ENCODE measurements at places on chromosomes 12 and 14.

- DNase-seq = no peak
Observed at GRCh38 chr12:13289653-13290289, 93.2 kb downstream of the EMP1 start.

GRCh38 chr14:98867146-98867545 lies 404.9 kb downstream of the BCL11B start:
- no peak for DNase-seq

GRCh38 chr12:112096667-112097066 lies 11.9 kb downstream of the NAA25 start:
- DNase-seq = no peak

DNA sequence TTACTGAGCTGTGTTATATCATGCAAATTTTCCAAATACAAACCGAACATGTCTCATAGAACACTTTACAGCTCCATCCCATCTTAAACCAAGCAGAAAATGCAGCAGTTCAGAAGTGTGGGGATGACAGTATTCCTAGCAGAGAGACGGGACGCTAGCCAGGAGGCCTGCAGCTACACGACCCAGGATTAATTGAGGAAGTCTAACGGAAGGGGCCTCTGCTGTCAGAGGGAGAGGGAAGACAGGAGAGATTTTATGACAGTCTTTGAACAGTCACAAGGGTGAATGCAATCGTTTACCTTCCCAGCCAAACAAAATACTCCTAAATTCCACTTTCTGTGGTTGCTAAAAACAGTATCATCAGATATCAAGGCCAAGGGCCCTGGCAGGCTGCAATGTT lies 261.9 kb downstream of the TMEM132D start:
- no peak for DNase-seq

DNA sequence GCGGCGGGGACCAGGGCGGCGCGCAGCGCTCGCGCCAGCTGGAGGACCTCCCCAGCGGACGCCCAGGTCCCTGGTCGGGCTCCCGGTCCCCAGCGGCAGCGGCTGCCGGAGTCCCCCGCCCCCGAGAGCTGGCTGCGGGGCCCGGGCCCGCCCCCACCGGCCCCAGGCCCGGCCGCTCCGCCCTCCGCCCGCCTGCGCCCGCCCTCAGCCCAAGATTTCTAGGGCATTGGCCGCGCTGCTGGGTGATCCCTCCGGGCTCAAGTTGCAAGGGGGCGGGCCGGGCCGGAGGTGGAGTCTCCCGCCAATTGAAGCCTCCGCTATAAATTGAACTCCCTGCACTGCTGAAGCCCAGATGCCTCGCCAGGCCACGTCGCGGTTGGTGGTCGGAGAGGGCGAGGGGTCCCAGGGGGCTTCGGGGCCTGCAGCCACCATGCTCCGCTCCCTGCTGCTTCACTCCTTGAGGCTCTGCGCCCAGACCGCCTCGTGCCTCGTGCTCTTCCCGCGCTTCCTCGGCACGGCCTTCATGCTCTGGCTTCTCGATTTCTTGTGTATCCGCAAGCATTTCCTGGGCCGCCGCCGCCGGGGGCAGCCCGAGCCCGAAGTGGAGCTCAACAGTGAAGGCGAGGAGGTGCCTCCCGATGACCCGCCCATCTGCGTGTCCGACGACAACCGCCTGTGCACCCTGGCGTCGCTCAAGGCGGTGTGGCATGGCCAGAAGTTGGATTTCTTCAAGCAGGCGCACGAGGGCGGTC lies at the start of gene DIO3:
Gene DIO3, plus strand, starts transcription at position 351 of the 752 bp plus-strand sequence.
- DNase-seq = no peak

DNA sequence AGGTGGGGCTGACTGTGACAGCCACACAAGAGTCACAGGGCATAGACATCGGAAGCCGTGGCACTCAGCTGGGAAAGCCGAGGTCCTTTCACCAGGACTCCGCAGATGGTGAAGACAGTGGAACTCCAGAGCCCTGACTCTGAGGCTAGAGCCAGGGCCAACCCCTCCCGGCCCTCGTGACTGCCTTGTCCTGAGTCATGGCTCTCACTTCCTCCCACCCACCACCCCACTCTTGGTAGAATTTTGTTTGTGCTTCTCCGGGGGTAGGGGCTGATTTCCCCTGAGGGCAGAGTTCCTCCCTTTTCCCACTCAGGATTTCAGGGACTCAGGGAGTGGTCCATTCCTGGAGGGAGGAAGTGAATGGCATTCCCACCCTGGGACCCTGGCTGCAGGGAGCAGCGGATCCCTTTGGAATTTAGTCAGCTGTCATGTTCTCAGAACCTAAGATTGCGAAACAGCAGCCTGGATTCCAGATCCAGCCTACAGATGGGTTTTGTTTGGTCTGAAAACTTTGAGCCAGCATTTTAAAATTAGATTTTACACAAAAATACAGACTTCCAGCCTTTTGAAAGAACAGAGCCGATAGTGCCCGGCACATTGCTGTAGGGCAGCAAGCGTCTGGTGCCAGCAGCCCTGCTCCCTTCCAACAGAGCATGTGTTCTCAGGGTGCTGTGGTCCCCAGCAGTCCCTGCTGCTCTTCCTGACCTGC lies 50.7 kb downstream of the TPCN1 start:
- DNase-seq = no peak

DNA sequence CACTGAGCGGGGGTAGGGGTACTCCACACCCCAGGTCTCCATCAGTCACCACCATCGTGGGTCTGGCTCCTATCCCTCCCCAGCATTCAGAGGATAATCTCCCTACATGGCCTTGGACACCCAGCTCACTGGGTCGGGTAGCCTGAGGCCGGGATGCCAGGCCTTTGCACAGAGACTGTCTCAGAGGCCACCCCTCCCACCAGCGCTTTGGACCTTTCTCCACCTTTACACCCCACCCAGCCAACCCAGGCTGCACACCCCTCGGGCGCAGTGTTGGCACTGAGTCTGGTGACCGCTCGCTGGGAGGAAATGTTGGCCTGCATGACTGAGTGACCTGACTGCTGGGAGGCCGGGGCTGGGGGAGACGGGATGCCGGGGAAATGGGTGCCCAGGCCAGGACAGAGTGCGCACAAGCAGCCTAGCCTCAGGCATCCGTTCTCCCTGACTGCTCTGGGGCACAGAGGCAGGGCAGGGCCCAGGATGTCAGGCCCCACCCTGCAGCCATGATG lies 10.6 kb upstream of the LBHD2 start:
- no peak for DNase-seq
